Stimulated activated CD4-positive, alpha-beta T cell treated with anti-CD3 and anti-CD28 coated beads, Interleukin-12 subunit alpha, Interleukin-12 subunit beta, amount 100 ng/mL, for 4 hours (primary cell): ENCODE measurements at places on chromosomes 16 and 17.

DNA sequence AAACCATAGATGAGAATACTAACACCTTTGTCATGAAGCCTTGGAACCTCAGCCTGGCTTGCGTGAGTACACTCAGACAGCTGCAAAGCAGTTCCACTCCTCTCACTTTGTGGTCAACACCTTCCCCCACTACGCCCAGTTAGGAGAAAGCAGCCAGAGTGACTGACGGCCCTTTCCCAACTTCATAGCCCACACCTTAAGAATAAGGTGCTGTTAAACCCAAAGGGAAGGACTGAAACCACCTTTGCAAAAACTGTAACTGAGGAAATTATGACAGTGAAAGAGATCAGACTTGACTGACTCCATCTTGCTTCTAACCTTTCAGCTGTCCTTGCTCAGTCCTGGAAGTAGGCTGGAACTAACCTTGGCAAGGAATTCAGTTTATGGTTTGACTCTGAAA, 13.7 kb downstream of the N4BP1 start:
- no peak for DNase-seq

DNA sequence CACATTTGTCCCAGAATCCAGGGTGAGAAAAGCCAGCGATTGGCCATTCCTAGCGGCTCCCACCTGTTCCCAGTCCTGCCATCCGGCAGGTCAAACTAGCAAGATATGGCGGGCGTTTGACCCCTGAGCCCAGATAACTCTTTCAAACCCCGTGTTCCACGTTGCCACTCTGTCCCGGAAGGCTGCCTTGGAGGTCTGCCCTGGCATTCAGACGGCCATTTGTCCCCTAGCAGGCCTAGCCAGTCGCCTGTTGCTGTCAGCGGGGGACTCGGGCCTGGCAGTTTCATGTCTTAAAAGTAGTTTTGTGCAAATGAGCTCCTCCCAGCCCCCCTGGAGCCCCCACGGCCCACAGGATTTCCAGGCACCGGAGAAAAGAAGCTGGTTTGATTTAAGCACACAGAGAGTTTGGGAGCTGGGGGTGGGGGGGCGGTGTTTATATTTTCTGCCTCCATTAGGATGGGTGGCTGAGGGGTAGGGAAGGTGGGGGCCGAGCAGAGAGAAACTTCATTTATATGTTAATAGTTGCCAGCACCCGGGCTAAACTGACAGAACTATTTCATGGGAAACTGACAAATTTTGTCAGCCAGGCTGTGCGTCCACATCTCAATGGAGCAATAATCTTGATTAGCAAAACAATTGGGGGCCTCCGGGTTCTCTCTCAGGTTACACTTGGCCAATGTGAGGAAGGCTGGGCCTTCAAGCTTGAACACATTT, 240.9 kb upstream of the SALL1 start:
- DNase-seq: no peak

GRCh38 chr17:77592106-77592865, 366.2 kb upstream of the TNRC6C start:
- no peak for DNase-seq

GRCh38 chr17:31997005-31997404, 10.2 kb upstream of the LRRC37B start:
- no peak for DNase-seq

- no peak for DNase-seq
Observed at GRCh38 chr16:24135624-24136565, 120.2 kb upstream of the CACNG3 start.

DNA sequence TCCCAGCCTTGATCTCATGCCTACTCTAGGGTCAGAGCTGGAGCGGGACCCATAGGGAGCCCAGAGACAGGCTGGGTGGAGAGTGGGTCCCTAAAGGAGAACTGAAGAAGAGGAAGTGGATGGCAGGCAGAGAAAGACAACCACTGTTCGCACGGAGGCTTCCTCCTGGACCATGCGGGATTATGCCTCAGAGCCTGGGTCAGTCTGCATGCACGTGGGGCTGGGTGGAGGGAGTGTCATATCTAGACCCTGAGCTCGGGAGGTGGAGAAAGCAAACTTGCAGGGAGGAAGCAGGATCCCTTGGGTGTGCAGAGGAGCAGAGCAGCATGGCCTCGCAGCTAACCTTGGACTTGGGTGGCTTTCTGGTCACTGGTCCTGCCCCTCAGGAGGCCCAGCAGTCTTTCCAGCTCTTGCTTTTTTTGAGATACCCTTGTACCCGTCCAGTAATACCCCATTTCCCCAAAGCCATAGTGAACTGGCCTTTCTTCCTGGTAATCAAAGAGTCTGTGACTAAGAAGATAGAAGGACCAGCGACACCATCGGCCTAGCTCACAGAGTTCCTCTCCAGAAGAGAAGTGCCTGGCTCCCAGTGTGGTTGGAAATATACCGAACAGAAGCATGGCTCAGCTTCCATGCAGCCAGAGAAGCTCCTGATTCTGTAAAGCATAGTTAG, 344.2 kb downstream of the CPPED1 start:
- DNase-seq: no peak

DNA sequence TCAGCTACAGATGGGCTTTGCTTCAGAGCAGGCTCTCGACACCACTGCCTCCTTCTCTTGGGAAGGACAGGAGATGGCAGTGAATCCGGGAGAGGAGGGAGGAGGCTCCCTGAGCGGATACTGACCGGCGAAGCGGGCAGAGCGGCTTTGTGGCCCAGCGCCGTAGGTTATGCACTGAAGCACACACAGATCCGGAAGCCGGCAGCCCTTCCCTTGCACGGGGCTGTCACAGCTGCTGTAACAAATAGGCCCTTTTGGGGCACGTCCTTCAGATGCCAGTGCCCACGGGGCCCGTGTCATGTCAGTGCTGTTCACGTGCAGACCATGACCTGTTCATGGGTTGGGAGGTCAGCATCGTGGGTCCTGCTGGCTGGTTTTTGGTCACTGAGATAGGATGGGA, 144.7 kb upstream of the CHMP6 start:
- no peak for DNase-seq

- DNase-seq: no peak
Observed at GRCh38 chr17:14859542-14859941, 405.6 kb downstream of the PMP22 start.

GRCh38 chr16:85056211-85056748, 28.7 kb downstream of the KIAA0513 start:
- DNase-seq: no peak

DNA sequence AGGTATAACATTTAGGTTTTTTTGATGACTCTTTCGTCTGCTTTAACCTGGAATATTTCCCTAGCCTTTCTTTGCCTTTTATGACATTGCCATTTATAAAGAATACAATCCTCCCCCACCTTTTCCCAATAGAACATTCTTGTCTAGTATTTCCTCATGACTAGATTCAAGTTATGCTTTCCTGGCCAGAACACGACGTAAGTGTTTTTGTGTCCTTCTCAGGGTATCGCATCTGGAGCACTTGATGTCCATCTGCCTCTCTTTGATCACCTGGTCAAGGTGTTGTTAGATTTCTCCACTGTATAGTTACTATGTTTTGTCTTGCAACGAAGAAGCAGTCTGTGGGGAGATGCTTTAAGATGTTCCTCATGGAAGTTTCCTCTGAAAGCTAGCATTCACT, 87.4 kb downstream of the MSI2 start:
- no peak for DNase-seq

DNA sequence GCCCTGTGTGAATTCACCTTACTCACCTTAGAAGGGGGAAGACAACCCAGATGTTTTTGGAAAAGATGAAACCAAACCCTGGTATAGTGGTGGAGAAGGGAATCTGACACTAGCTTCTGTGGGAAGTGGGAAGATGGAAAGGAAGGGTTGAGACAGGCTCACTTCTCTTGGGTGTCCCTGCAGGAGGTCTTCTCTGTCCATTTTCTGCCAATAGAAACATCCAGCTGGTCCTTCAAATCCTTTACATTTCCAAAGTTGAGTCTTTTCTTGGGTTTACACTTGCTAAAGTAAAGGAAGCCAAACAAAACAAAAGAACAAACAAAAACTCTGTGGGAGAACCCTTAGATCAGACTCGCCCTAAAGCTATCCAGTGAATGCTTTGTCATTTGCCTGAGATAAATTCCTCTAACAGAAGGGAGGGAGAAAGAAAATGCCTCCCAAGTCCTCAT, 10.2 kb downstream of the HOXB1 start:
- DNase-seq: no peak
